Stimulated activated CD4-positive, alpha-beta T cell treated with anti-CD3 and anti-CD28 coated beads, Interleukin-4, amount 100 ng/mL, for 4 hours (primary cell): ENCODE measurements at places on chromosomes 11 and 22.

DNA sequence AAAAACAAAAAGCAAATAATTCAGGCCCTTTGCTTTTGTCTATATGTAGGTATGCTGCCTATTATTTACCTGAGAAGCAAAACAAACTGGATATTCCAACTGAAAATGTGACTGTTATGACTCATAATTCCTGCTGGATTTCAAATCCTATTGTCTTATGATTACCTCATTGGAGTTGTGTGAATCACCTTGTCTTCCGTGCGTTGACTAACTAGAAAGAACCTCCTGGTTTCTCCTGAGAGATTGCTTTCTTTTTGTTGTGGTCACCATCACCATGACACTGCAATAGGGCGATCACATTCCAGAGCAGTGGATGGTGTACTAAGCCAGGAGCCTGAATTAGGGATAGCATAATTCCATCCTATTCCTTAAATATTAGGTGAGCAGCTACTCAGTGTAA is 23.0 kb upstream of the EXPH5 start:
- no peak for DNase-seq

DNA sequence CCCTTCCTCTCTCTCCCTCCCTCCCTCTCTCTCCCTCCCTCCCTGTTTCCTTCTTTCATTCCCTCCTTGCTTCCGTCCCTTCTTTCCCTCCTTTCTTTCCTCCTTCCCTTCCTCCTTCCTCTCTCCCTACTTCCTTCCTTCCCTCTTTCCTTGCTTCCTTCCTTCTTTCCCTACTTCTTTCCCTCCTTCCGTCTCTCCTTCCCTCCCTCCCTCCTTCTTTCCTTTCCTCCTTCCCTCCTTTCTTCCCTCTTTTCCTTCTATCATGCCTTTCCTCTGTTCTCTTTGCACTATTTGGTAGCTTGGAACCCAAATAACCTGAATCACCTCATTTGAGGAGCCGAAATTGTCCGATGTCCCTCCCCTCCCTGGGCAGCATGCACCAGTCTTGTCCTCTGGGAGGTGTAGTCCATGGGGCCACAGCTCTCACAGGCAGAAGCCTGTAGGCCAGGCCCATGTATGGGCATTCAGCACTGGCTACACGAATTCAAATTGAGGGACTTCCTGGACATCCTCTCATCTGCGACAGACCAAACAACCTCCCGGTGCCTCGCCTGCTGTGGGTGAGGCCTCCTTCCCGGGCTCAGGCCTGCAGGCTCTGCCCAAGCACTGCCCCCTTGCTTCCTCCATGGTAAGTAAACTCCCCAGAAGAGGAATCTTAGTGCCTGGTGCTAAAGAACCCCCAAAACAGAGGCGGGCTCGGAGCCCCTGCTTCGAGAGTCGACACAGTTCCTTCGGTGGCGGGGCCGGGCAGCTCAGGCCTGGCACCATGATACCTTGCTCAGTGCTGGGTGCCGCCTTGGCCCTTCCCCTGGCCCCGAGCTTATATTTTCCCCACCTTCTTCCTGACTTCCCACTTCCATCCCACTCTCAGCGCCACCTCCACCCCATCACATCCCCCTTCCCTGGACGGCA is 454.1 kb upstream of the CADM1 start:
- no peak for DNase-seq

DNA sequence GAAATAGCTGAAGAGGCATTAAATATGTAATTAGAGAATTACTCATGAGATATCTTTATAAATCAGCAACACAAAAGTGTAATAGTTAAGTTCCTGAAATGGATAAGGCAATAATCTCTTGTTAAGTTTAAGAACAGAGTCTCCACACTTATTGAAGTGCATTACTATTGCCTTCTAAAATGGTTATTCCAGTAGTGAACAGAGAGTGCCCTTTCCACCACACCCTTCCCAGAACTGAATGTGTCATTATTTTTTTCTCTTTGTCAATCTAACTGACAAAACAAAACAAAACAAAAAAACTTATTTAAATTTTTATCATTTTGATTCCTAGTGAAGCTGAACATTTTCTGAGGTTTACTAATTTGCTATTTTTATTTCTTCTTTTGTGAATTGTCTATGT is 9.2 kb upstream of the PRRG4 start:
- no peak for DNase-seq

DNA sequence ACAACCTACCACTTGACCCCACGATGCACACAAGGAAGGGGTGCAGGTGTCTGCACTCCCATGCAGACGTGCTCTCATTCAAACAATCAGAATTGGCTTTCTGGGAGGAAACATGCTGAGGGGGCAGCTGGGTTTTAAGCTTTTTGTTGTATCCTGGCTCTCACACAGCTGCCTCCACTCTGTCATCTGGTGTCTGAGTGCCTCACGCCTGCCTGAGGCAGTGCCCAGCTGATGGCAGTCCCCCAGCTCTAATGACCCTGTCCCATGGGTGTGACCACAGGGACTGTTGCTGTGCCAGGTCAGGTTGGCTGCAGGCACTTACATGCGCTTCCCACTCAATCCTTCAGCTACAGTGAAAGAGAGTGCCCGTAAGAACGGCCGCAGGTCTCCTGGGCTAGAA is 53.7 kb downstream of the ARFGAP3 start:
- no peak for DNase-seq

GRCh38 chr22:48492366-48493320 is 1335.0 kb downstream of the BRD1 start:
- DNase-seq = no peak

- no peak for DNase-seq
Observed at GRCh38 chr11:34346551-34346950, 11.3 kb downstream of the ABTB2 start.

DNA sequence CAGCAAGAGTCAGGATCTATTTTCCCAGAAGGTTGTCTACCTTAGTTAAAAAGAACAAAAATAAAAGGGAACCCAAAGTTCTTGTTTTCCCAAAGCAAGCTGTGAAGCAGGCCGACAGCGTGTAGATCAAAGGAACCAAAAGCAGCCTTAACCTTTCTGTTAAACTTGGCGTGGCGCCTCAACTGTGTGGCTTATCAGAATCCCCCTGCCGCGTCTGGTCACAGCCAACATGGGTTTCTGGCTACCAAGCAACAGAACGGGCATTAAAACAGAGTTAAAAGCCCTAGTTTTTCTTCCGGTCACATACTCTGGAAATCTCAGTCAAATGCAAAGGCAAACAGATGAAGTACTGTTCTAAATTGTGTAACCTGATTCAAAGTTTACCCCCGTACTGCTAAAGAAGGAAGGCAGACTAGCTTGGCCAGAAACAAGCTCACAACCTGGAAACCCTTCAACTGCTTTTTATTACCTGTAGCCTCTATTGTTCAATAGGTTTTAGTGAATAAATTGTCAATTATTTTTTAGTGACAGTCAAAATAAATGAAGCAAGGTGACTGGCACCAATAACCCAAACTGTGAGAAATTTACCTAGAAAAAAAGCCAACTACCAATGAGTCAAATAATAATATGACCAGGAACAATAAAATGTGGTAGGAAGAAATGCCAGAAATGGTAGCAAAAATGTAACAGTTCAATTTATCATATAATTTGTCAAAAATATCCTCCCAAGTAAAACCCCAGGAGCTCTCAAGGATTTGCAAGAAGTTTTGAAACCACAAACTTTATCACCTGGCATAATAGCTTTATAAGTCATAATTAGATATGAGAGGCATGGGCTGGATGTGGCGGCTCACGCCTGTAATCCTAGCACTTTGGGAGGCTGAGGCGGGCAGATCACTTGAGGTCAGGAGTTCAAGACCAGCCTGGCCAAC is 21.4 kb downstream of the CHKA start:
- DNase-seq = peak; percentile 17
